Pancreas (tissue), 10 donors: ENCODE measurements at places on chromosomes 6 and 20. TPM values are rescaled to one million over a fixed set of nuclear protein-coding genes. Genes with fewer than 3 reads are reported as not detected.
A peak's percentile ranks its signal among the peaks of the same experiment; 100 is the strongest.

- no peaks in the 10 kb centered on the region for H3K36me3 ChIP-seq
- no peak overlapping the region for H3K27ac ChIP-seq
- DNase-seq, result no peak
- H3K4me3 ChIP-seq, result no peak overlapping the region
Measured at GRCh38 chr6:22466665-22467245, 102.6 kb upstream of the HDGFL1 start.

- H3K4me3 ChIP-seq, result no peak overlapping the region
- no peaks in the 10 kb centered on the region for H3K36me3 ChIP-seq
- H3K27ac ChIP-seq, result peak overlapping the region; percentile 52
- peaks cover 19% of the 10 kb centered on the region for H3K4me1 ChIP-seq
- DNase-seq, result no peak
Measured at GRCh38 chr6:37243816-37244370, 13.7 kb upstream of the TBC1D22B start.

DNA sequence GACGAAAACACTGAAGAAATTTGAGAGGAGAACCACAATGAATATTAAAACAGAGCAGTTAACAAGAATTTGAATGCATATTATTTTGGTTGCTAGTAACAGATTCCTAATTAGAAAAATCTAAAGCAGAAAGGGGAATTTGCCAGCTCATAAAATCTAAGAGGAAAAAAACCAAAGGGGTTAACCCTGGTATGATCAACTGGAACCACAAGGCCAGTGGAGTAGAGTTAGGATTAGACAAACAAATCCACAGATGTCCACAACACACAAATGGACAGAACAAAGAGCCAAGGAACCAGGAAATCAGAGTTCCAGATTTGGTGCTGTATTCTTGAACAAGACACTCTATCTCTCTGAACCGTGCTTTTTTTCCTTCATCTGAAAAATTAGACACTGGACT lies 195.0 kb downstream of the TASP1 start:
- H3K4me3 ChIP-seq, result no peak overlapping the region
- no peaks in the 10 kb centered on the region for H3K36me3 ChIP-seq
- H3K27ac ChIP-seq, result no peak overlapping the region
- H3K27me3 ChIP-seq, result no peaks in the 10 kb centered on the region

- no peak overlapping the region for H3K4me3 ChIP-seq
- H3K27me3 ChIP-seq, result no peaks in the 10 kb centered on the region
- no peak overlapping the region for H3K27ac ChIP-seq
- H3K36me3 ChIP-seq, result no peaks in the 10 kb centered on the region
- no peak for DNase-seq
- H3K4me1 ChIP-seq, result peaks cover 19% of the 10 kb centered on the region
Measured at GRCh38 chr6:25655723-25656122, 3.7 kb downstream of the SCGN start.

GRCh38 chr20:64027981-64028685 lies 7.8 kb upstream of the C20orf204 start:
- no peaks in the 10 kb centered on the region for H3K27me3 ChIP-seq
- H3K27ac ChIP-seq, result no peak overlapping the region
- H3K36me3 ChIP-seq, result peaks cover 89% of the 10 kb centered on the region
- no peaks in the 10 kb centered on the region for H3K4me1 ChIP-seq
- H3K4me3 ChIP-seq, result no peak overlapping the region

The HDGFL1 gene
- not detected for total RNA-seq

DNA sequence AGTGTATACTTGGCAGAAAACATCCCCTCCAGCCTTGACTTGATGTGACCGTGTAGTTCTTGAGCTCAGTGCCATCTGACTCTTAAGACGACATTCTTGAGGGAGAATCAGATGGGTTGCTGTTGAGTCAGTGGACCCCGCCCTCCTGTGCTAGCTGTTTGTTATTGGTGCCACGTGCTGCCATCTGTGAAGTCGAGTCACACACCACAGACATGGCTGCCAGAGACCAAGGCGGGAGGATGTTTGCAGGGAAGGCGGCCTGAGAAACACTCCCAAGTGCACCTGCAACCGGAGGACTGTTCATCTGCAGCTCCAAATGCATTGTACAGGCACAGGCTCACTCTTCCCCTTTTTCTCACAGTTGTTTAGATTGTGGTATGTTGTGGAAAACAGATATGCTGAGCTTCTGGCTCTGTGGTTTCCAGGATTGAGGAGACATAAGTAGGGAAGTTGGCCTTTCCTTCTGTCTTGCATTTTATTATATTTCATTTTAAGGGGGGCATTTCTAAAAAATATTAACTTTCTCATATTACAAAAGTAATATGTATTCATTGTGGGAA lies 345.3 kb upstream of the ZFP64 start:
- H3K36me3 ChIP-seq, result no peaks in the 10 kb centered on the region
- no peak for DNase-seq
- H3K4me1 ChIP-seq, result no peaks in the 10 kb centered on the region
- H3K27ac ChIP-seq, result no peak overlapping the region

DNA sequence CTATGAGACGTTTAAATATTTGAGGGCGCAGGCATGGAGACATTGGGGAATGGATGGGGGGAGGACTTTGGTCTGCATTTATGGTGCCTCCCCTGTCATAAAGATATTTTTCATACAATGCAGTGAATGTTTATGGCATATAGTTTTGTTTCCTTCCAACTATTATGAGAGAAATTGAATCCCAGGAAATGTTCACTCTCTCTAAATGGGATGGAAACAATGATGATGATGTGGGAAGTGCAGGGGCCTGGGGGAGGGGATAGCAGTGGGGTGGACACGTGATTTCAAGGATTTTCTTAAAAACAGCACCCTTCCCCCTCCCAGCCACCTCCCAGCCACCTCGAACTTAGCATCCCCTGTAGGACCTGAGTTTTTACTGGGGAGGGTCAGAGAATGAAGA lies 69.9 kb downstream of the TOX2 start:
- no peak for DNase-seq

DNA sequence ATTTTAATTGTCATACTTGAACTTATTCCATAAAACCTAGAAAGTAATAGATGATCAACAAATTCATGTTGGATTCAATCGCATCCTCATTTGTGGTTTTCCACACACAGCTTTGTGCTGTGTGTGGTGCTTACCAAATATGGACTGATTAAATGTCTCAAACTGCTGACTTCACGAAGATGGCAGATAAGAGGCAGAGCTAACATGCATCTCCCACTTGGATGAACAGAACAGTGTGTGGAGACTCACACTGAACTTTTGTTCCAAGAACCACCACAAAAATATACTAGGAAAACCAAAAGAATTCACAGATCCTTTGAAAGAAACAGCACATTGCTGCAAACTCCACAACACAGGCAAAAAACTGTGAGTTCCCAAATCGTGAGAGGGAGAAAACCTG lies 603.7 kb downstream of the TENT5A start:
- DNase-seq, result no peak
- H3K27me3 ChIP-seq, result no peaks in the 10 kb centered on the region
- H3K27ac ChIP-seq, result no peak overlapping the region
- no peak overlapping the region for H3K4me3 ChIP-seq
- no peaks in the 10 kb centered on the region for H3K36me3 ChIP-seq
- no peaks in the 10 kb centered on the region for H3K4me1 ChIP-seq

GRCh38 chr6:9554806-9555205 lies 860.1 kb downstream of the TFAP2A start:
- no peak for DNase-seq
- H3K36me3 ChIP-seq, result no peaks in the 10 kb centered on the region
- H3K4me1 ChIP-seq, result no peaks in the 10 kb centered on the region
- H3K4me3 ChIP-seq, result no peak overlapping the region
- no peak overlapping the region for H3K27ac ChIP-seq
- peaks cover 8% of the 10 kb centered on the region for H3K27me3 ChIP-seq

- no peaks in the 10 kb centered on the region for H3K36me3 ChIP-seq
- DNase-seq, result no peak
- H3K27me3 ChIP-seq, result no peaks in the 10 kb centered on the region
- H3K27ac ChIP-seq, result no peak overlapping the region
- H3K4me3 ChIP-seq, result no peak overlapping the region
Measured at GRCh38 chr6:17178754-17179529, 77.1 kb downstream of the STMND1 start.

The XKR7 gene
- 0.46 TPM for total RNA-seq

DNA sequence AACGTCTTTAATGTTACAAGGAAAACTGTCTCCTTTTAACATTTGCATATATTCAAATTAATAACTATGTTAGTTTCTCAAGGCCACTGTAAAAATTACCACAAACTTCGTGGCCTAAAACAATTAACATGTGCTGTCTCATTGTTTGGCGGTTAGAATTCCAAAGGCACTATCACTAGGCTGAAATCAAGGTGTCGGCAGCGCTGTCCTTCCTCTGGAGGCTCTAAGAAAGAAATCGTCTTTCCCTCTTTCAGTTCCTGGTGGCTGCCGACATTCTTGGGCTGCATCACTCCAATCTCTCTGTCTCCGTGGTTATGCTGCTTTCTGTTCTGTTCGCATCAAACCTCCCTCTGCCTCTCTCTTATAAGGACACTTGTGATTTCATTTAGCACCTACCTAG lies 4.2 kb downstream of the TPD52L1 start:
- no peaks in the 10 kb centered on the region for H3K36me3 ChIP-seq
- no peaks in the 10 kb centered on the region for H3K4me1 ChIP-seq
- no peak overlapping the region for H3K27ac ChIP-seq
- no peaks in the 10 kb centered on the region for H3K27me3 ChIP-seq

- no peaks in the 10 kb centered on the region for H3K4me1 ChIP-seq
- no peak overlapping the region for H3K4me3 ChIP-seq
- H3K27me3 ChIP-seq, result no peaks in the 10 kb centered on the region
- H3K36me3 ChIP-seq, result no peaks in the 10 kb centered on the region
- no peak for DNase-seq
Measured at GRCh38 chr6:570825-571224, 86.1 kb downstream of the HUS1B start.

The PGBD1 gene
- total RNA-seq, result 0.87 TPM

- peak; percentile 33 for DNase-seq
- no peaks in the 10 kb centered on the region for H3K27me3 ChIP-seq
- H3K4me1 ChIP-seq, result peaks cover 4% of the 10 kb centered on the region
- H3K36me3 ChIP-seq, result no peaks in the 10 kb centered on the region
Measured at GRCh38 chr6:90297115-90297866, 648 bp upstream of the BACH2 start.

DNA sequence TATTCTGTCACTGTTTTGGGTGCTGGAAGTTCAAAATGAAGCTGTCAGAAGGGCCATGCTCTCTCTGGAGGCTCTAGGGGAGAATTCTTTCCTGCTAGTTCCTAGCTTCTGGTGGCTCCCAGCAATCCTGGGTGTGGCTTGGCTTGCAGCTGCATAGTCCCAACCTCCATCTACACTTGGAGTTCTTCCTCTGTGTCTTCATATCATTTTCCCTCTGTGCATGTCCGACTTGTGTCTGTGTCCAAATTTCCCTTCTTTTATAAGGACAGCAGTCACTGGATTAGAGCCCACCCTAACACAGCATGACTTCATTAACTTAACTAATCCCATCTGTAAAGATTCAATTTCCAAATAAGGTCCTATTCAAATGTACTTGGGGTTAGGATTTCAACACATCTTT lies 23.3 kb upstream of the ENPP1 start:
- H3K36me3 ChIP-seq, result no peaks in the 10 kb centered on the region
- H3K27me3 ChIP-seq, result no peaks in the 10 kb centered on the region
- H3K27ac ChIP-seq, result no peak overlapping the region
- no peak for DNase-seq
- H3K4me3 ChIP-seq, result no peak overlapping the region
- peaks cover 12% of the 10 kb centered on the region for H3K4me1 ChIP-seq

GRCh38 chr6:25384967-25385366 lies 105.8 kb downstream of the CARMIL1 start:
- no peaks in the 10 kb centered on the region for H3K27me3 ChIP-seq
- no peaks in the 10 kb centered on the region for H3K4me1 ChIP-seq
- H3K4me3 ChIP-seq, result no peak overlapping the region

DNA sequence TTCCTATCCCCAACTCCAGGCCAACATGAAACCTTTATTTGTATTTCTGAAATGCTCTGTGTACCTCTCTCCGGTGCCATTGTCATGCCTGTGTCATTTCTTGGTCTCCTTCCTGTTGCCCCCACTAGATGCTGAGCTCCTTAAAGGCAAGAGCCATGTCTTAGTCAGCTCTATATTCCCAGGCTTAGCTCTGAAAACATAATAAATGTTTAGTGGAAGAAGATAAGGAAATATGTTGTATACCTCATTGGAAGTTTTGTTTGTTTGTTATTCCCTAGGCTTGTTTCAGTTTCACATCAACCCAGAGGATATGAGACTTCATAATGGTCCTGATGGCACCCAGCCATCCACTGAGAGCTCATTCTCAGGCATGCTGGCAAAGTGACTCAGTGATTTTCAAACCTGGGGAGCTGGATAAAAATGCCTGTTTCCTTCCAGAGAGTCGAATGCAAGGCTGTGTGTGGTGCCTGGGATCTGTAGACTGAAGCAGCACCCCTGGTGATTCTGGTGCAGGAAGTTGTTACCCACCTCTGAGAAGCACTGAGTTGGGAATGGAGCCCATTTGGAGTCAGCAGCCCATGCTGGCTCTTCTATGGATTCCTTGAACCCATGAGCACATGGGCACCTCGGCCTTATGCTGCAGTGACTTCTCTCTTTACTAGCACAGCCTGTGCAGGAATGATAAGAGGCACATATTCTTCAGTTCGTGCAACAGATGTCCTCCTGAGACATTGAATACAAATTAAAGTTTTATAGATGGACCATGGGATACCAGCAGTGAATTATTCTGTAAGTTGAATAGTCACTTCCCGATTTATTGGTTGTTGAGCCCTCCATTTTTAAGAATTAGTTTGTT lies 205.2 kb downstream of the FARS2 start:
- no peak overlapping the region for H3K4me3 ChIP-seq
- no peaks in the 10 kb centered on the region for H3K27me3 ChIP-seq
- H3K27ac ChIP-seq, result no peak overlapping the region
- no peaks in the 10 kb centered on the region for H3K36me3 ChIP-seq
- no peak for DNase-seq

The MYO6 gene
- total RNA-seq, result 16.4 TPM

The CLDN20 gene
- total RNA-seq, result not detected

The PPP1R18 gene
- total RNA-seq, result 8.2 TPM

DNA sequence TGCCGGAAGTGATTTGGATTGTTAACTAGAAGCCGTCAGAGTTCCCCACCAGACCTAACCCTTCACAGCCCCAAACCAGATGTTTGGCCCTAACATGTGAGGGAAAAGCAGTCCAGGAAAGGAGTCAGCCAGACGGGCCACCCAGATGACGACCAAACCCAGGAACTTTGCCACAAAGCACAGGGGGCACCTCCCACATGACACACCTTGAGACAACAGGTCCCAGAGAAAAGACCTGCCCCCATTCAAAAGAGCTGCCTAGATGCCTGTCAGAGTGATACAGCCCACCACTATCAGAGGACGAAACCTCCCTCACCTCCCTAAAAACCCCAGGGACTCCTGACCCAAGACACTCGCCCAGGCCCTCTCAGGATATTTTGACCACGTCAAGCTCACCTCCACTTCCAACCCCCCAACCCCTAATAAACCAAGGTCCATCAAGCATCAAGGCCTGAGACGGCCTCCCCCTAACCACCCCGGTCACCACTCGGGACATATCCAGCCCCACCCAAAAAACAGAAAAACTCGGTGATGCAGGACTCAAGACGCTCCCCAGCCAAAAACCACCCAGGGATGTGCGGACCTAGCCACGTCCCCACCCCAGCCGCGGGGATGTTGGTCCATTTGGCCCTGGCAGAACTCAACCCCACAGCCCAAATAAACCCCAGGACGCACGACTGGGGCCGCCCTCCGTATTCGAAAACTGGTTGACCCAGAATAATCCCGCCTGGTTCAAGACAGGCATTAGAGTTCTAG lies 662 bp downstream of the ZNF343 start:
- no peak for DNase-seq
- peaks cover 12% of the 10 kb centered on the region for H3K4me1 ChIP-seq
- H3K27me3 ChIP-seq, result no peaks in the 10 kb centered on the region
- peak overlapping the region; percentile 68 for H3K4me3 ChIP-seq
- H3K27ac ChIP-seq, result no peak overlapping the region

The FGD2 gene
- total RNA-seq, result 13.2 TPM
